Endothelial cell of coronary artery (primary cell): ENCODE measurements at places on chromosomes 2 and 18. TPM values are rescaled to one million over a fixed set of nuclear protein-coding genes. Genes with fewer than 3 reads are reported as not detected.

INPP5D gene
- 26.9 and 28.6 TPM in 2 replicates for total RNA-seq

FKBP1B gene
- total RNA-seq = 11.7 and 14.8 TPM in 2 replicates

CFAP53 gene
- total RNA-seq = 0.18 and 0.28 TPM in 2 replicates

KATNAL2 gene
- total RNA-seq = 0.38 and 0.72 TPM in 2 replicates

MFF gene
- total RNA-seq = 44.8 and 54.8 TPM in 2 replicates

GAD1 gene
- 0.18 and 0.38 TPM in 2 replicates for total RNA-seq

RAB11FIP5 gene
- total RNA-seq = 34.2 and 39.9 TPM in 2 replicates

ITGB1BP1 gene
- 40.7 and 53.2 TPM in 2 replicates for total RNA-seq

DSC1 gene
- total RNA-seq = not detected in 2 replicates

PLCD4 gene
- total RNA-seq = 0.85 and 1.6 TPM in 2 replicates

TDRD15 gene
- under 0.01 TPM in 1 of 2 replicates, not detected in the other for total RNA-seq

CYP26B1 gene
- 0.63 and 1.3 TPM in 2 replicates for total RNA-seq

GATA6 gene
- 9.4 and 15.4 TPM in 2 replicates for total RNA-seq

IL36B gene
- not detected in 2 replicates for total RNA-seq
